ENCODE measurements at places on chromosomes 6 and 20. TPM values are rescaled to one million over a fixed set of nuclear protein-coding genes. Genes with fewer than 3 reads are reported as not detected.

Gene DEFB129
- total RNA-seq: not detected

- H3K27me3 ChIP-seq: no peaks in the 10 kb centered on the region
- H3K4me3 ChIP-seq: no peak overlapping the region
- H3K4me1 ChIP-seq: no peaks in the 10 kb centered on the region
- no peak for DNase-seq
- no peaks in the 10 kb centered on the region for H3K36me3 ChIP-seq
These were observed 206.1 kb downstream of the TTLL2 start for GRCh38 chr6:167530951-167531350.

- H3K4me3 ChIP-seq: no peak overlapping the region
- H3K36me3 ChIP-seq: no peaks in the 10 kb centered on the region
- H3K4me1 ChIP-seq: no peaks in the 10 kb centered on the region
- no peak overlapping the region for H3K27ac ChIP-seq
- no peak for DNase-seq
These were observed 65.4 kb downstream of the BMP7 start for GRCh38 chr20:57200882-57201695.

Gene TMX4
- 236 TPM for total RNA-seq

Gene BPIFB1
- total RNA-seq: not detected

DNA sequence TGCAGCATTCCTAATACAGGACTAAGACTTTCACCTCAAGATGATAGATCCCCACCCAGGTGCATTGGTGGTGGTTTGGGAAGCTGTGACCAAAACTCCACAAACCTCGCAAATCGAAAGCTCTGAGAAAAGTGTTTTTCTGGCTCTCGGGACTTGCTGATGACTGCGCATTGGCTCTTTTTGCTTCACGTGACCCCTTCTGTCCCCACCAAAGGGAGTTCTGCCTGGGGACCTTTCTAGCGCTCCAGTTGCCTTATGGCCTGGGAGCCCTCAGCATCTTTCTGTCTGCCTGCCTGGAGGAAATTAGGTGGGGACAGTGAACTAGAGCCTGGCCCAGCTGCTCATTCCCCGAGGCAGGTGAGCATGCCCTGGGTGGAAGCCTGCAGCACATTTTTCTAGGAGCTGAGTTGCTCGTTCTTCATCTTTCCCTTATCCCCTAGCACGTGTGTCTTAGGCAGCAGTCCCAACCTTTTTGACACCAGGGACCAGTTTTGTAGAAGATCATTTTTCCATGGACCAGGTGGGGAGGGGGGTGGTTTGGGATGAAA is 90.2 kb downstream of the TXNDC5 start:
- H3K27me3 ChIP-seq: no peaks in the 10 kb centered on the region
- no peaks in the 10 kb centered on the region for H3K4me1 ChIP-seq
- H3K27ac ChIP-seq: no peak overlapping the region
- H3K36me3 ChIP-seq: no peaks in the 10 kb centered on the region
- no peak overlapping the region for H3K4me3 ChIP-seq

Gene SCAND1
- 199 TPM for total RNA-seq

DNA sequence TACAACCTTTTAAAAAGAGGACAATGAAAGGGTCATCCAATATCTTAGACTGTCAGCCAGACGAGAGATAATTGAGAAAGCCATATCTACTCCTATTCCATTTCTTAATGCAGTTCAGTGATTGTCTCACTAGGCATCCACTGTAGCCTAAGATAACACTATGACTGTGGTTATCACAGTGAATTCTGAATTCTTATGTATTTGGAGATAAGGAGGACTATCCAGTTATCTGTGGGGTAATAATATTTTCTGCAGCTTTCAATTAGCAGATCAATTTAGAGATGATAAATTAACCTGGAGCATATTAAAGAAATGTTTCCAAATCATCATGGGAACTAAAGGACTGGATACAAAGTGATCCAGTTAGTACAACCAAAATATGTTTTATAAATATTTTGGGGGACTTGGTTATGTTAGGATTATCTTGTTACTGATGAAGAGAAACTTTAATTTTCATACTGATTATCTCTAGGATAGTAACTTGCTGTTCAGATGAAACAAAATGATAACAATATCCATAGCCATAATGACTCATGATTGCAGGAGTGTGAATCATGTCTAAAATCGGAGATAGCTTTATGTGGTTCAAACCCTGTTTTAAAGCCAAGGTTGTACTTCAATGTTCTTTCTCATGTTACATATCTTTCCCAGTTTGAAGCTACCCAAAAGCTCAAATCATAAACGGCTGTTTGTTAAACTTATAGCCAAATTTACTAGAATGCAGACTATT is 1152.0 kb downstream of the HACE1 start:
- no peak overlapping the region for H3K4me3 ChIP-seq
- no peaks in the 10 kb centered on the region for H3K36me3 ChIP-seq
- no peaks in the 10 kb centered on the region for H3K27me3 ChIP-seq
- no peaks in the 10 kb centered on the region for H3K4me1 ChIP-seq

DNA sequence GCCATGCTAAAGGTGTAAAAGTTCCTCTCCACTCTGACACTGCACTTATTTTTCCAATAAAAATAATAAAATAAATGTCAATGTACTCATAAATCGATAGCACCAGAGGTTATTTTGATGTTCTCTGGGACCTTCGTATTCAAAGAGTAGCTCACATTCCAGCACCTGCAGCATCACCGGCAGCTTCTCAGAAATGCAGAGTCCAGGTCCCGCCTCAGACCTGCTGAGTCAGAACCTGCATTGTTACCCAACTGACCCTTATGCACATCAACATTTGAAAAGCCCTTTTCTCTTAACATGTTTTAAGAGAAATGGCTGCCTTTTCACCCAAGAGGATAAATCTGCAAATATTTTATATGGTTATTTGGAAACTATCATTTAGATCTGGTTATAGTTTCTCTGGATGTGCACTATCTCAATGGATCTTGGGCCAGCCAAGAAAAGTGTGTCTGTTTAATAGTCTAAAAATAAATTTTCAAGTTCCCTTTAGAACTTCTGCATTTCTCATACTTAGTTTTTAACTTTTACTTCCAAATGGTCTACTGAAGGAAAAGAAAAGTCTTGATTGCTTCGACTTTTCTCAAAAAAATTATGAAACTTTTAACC is 216.2 kb upstream of the PRDM1 start:
- no peaks in the 10 kb centered on the region for H3K36me3 ChIP-seq

Gene GLP1R
- not detected for total RNA-seq

DNA sequence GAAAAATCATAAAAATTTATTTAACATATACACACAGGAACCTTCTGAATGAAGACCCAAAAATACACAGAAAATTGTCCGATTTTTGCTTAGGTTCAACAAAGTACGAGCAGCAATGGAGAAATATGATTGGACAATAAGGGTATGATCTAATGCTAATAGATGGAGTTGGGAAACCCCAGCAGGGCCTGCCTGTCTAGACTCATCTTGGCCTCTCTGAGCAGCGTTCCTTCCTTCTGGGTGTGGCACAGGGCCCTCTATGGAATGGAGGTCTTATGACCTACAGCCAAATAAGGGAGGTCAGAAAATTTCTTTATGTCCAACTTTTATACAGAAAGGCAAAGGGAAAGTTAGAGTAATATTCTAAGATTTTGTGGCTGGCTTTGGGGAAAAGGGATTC is 27.7 kb upstream of the ENPP4 start:
- no peak for DNase-seq
- no peaks in the 10 kb centered on the region for H3K36me3 ChIP-seq
- no peaks in the 10 kb centered on the region for H3K27me3 ChIP-seq
- H3K27ac ChIP-seq: no peak overlapping the region
- no peaks in the 10 kb centered on the region for H3K4me1 ChIP-seq

- no peak overlapping the region for H3K27ac ChIP-seq
- DNase-seq: no peak
- H3K27me3 ChIP-seq: no peaks in the 10 kb centered on the region
- H3K4me1 ChIP-seq: no peaks in the 10 kb centered on the region
- H3K36me3 ChIP-seq: no peaks in the 10 kb centered on the region
These were observed 109.9 kb upstream of the HEY2 start for GRCh38 chr6:125639466-125640020.

GRCh38 chr6:113048741-113049140 is 701.6 kb downstream of the RFPL4B start:
- no peak overlapping the region for H3K27ac ChIP-seq
- no peak for DNase-seq
- no peaks in the 10 kb centered on the region for H3K36me3 ChIP-seq
- no peaks in the 10 kb centered on the region for H3K4me1 ChIP-seq

Gene LRFN2
- not detected for total RNA-seq

DNA sequence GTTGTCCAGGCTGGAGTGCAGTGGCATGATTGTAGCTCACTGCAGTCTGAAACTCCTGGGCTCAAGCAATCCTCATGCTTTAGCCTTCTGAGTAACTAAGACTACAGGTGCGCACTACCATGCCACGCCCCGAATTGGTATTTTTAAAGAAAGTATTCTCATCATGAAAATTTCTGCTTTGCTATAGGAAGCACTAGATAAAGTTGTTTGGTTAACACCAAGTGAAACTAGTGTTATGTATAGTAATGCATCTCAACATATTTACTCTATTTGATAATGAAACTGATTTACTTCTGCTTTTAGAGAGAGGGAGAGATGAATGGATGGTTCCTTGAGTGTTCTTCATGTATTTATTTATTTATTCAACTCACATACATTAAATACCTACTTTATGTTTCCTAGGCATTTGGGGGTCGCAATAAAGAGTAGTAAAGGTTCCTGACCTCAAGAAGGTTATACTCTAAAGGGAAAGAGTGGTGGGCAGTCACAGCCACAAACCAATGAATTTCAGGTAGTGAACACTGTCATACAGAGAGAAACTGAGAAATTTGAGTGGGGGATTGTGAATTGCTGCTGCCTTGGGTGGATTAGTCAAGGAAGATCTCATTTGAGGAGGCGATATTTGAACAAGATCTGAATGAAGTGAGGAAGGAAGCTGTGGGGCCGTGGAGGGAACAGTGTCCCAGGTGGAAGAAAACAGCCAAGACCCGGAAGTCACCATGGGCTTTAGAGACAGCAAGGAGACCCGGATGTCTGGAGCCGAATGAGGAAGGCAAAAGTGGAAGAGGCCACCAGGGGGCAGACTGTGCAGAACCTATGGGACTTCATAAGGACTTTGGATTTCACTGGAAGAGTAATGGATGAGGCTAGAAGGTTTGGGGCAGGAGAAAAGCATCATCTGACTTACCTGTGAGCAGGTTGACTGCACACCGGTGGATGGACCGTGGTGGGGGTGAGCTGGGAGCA is 185.6 kb downstream of the TSHZ2 start:
- DNase-seq: no peak
- H3K27me3 ChIP-seq: no peaks in the 10 kb centered on the region
- no peak overlapping the region for H3K4me3 ChIP-seq

- no peak overlapping the region for H3K27ac ChIP-seq
- H3K4me1 ChIP-seq: no peaks in the 10 kb centered on the region
- DNase-seq: no peak
- no peaks in the 10 kb centered on the region for H3K27me3 ChIP-seq
- no peaks in the 10 kb centered on the region for H3K36me3 ChIP-seq
These were observed 136.6 kb downstream of the BACH2 start for GRCh38 chr6:90160013-90160412.

DNA sequence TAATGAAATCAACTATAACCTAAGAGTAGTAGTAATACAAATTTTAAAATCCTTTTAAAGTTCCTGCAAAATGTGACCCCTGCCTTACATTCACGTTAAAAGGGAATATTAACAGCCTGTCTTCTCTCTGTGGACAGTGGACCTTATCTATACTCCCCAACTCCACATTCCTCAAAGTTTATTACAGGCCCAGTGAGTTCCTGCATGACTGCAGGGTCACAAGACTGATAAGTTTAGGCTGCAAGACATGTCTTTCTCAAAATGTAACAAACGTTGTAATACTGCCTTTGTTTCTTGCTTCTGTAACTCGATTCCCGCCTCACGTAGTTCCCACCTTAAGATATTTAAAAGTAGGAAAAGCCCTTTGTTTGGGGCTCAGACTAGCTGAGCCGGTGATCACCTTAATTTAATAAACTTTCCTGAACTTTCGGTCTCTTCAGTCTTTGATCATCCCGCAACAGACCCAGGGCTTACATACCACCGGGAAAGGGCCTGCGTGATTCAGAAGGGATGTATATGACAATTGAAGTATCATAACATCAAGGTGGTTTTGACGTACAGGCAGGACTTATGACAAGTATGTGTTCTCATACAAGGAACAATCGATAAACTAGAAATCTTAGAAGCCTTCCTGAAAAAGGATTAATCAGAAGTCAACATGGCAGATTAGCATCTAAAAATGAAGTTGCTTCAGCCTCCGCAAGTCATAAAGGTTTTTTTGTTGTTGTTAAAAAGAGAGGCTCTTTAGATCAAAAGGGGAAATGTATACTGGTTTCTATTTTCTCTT is 3.0 kb downstream of the IL22RA2 start:
- H3K4me3 ChIP-seq: no peak overlapping the region
- no peaks in the 10 kb centered on the region for H3K36me3 ChIP-seq
- DNase-seq: no peak
- no peaks in the 10 kb centered on the region for H3K27me3 ChIP-seq
- no peak overlapping the region for H3K27ac ChIP-seq
- no peaks in the 10 kb centered on the region for H3K4me1 ChIP-seq

Gene SLC25A27
- 43.7 TPM for total RNA-seq

DNA sequence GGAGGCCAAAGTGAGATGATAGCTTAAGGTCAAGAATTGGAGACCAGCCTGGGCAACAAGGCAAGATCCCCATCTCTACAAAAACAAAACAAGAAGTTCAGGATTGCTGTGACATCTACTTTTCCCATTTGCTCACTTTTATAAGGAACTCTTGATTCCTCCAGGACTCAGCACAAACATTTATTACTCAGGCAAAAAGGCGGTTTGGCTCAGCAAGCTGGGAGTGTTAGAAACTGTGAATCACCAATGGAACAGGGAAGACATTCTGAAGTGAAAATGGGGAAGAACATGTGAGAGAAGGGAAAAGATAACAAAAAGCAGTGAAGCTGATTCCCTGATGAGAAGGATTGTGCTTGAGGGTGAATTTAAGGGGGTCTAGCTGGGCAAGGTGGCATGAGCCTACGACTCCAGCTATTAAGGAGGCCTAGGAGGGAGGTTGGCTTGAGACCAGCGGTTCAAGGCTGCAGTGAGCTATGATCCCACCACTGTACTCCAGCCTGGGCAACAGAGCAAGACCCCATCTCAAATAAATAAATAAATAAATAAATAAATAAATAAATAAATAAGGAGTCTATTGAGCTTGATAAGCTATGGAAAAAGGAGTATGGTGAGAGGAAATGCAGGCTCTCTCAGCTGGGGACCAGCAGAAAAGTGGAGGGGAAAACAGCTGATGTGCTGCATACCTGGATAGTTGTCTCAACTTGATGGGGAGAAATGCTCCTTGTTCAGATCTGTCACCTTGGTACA is 65.4 kb upstream of the HDDC2 start:
- no peaks in the 10 kb centered on the region for H3K36me3 ChIP-seq
- H3K4me3 ChIP-seq: no peak overlapping the region
- DNase-seq: no peak
- H3K27me3 ChIP-seq: peaks cover 3% of the 10 kb centered on the region
- no peak overlapping the region for H3K27ac ChIP-seq

- DNase-seq: peak; percentile 25
- peaks cover 13% of the 10 kb centered on the region for H3K4me1 ChIP-seq
- peak overlapping the region; percentile 88 for H3K27ac ChIP-seq
- no peaks in the 10 kb centered on the region for H3K27me3 ChIP-seq
- H3K4me3 ChIP-seq: peak overlapping the region; percentile 77
- H3K36me3 ChIP-seq: no peaks in the 10 kb centered on the region
These were observed 1.1 kb upstream of the RPS12 start for GRCh38 chr6:132813173-132813856.

Gene SLC4A11
- total RNA-seq: 12.7 TPM

Gene TGM3
- 0.23 TPM for total RNA-seq

Measured in prostate gland (tissue), 2 donors.